RPMI8226 (cell line): ENCODE measurements at places on chromosomes 1 and 21.

- no peak for DNase-seq
Measured at GRCh38 chr21:41158026-41158425, 9.9 kb upstream of the BACE2 start.

DNA sequence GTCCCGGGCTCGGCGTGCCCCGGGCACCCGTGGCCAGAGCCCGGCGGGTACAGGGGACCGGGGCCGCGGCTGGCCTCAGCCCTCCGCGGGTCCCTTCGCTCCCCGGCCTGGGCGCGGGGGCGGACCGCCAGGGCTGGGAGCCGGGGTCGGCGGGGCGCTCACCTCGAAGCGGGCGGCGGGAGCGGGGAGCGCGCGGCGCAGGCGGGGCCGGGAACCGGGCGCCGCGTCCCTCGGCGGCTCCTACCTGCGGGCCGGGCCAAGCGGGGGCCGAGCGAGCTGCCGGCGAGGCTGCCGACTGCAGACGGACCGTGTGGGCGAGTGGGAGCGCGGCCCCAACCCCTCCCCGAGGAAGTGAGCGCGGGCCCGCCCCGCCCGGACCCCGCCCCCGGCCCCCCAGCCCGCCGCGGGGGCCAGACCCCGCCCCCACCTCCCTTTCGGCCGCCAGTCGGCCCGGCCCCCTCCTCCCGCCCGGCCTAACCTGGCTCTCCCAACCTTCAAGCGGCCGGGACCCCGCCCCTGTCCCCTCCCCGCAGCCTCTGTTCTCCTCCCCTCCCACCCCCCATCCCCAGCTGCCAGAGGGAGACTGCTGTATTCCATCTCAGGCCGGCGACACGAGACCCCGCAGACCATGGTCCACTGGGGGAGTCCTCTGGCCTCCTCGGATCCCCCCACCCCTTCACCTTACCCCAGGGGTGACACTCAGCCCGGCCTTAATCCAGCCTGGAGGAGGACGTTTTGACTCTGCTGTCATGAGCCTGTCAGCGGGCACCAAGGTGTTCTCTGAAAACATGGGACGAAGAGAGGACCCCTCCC, at the start of gene FHL3:
TSS of gene FHL3 (minus strand) at position 320 of the 813 bp plus-strand sequence. CDS start 6,102 bp downstream, outside the sequence.
- DNase-seq = peak; percentile 47

GRCh38 chr1:56469640-56470371, 109.6 kb downstream of the PLPP3 start:
- no peak for DNase-seq

DNA sequence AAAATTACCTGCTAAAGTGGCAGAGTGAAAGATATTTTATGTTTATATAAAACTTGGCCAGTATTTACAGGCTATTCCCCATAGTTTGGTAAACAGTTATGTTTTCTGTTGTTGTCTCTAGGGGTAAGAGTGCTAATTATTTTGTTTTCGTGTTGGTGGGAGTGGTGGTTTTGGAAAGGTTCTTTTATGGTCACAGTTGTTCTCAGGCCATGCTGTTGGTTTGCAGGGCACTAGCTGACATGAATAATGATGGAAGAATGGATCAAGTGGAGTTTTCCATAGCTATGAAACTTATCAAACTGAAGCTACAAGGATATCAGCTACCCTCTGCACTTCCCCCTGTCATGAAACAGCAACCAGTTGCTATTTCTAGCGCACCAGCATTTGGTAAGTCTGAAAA, 92.5 kb downstream of the ITSN1 start:
- DNase-seq = no peak

DNA sequence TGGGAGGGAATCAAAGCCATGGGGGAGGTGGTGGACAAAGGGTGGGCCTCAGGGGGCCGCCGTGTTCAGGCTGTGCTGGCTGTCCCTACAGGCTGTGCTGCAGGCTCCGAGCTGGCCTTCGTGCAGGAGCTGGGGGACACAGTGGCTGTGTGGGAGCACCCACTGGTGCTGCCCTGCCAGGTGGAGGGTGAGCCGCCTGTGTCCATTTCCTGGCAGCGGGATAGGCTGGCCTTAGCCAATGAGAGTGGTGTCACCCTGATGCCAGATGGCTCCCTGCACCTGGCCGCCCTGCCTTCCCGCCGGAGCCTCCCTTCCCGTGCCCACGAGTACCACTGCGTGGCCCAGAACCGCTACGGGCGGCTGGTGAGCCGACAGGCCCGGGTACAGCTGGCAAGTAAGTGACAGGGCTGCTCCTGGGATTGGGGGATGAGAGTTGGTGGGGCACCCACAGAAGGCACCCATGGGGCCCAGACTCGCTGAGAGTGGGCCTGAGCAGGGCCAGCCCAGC, 20.2 kb downstream of the SLC27A3 start:
- no peak for DNase-seq

- DNase-seq = peak; percentile 82
Measured at GRCh38 chr1:205434738-205435137, 12.9 kb upstream of the LEMD1 start.
